Stimulated activated CD4-positive, alpha-beta T cell treated with anti-CD3 and anti-CD28 coated beads, TNF-alpha, amount 100 ng/mL, for 4 hours (primary cell): ENCODE measurements at places on chromosomes 4 and X.

DNA sequence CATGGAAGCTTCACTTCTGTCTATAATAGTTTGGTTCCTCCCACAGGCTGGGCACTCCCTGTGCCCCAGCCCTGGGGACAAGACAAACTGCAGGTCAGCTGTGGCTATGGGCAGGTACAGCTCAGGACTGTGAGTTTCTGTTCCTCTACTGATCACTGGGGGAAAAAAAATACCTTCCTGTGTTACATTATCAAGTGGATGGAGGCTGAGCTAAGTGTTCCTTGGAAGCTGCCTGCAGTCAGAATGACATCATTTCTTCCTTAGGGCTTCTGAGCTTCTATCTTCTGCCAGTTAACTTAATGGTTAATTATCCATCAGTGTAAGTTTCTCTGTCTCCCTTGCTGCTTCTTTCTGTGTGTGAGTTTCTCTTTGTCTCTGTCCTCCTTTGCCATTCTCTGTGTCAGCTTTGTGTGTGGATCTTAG, 4.6 kb downstream of the RAB33A start:
- DNase-seq: no peak

- no peak for DNase-seq
Observed at GRCh38 chrX:118773782-118774181, 46.4 kb downstream of the IL13RA1 start.

GRCh38 chrX:12844319-12844718, 22.6 kb upstream of the TLR7 start:
- DNase-seq: no peak

DNA sequence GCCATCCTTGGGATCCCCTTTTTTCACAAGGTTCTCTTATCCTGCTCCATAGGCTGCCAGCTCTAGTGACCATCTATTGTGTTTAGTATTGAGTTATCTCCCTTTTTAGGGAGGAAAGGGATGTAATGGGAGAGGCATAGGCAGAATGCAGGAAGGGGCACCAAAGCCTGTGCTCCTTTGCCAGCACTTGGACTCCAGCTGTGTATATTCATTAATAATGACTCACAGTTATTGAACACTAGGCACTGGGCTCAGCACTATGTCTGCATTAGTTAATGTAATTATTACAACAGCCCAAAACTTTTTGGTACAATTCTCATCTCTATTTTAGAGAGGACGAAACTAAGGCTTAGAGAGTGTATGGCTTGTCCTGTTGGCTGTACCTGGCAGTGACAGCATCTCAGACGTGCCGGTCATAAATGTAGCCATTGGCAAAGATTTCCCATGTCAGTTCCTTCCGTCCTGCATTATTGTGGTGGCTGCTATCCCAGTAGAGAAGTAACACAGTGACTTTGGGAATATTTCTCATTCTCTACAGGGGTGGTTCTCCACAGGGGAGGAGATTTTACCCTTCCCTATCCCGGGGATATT, 90.3 kb downstream of the AFF1 start:
- no peak for DNase-seq

DNA sequence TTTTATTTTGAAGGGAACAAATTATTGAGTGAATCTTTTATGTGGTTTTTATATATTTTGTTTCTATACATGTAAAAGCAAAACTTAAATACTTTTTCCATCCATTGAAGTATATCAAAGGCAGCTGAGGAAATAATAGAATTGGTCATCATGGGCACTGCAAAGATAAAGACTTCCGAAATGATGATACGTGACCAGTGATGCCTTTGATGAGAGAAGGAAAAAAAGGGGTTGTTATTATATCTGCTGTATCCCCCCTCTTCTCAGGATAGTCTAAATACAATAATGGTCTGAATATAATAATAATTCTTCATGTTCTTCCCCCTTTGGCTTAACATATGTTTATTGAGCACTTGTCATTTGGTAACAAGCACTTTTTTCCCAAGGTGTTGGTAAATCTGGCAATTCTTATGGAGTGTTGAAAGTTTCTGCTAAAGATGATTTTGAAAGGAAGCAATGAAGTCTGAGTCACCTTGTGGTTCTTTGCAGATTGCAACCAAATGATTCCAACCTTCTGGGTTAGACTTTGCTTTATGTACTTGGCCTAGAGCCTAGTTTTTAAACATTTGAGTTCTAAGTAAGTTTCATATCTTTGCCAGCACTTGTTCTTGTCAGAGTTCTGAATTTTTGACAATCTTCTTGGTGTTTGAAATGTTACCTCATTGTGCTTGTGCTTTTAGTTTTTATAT, 60.8 kb downstream of the USP9X start:
- DNase-seq: no peak

- DNase-seq: no peak
Observed at GRCh38 chr4:21873145-21873544, 75.4 kb downstream of the KCNIP4 start.

GRCh38 chr4:1028574-1029220, 17.3 kb downstream of the FGFRL1 start:
- DNase-seq: no peak

GRCh38 chr4:128591482-128591881, 218.0 kb upstream of the JADE1 start:
- DNase-seq: no peak

DNA sequence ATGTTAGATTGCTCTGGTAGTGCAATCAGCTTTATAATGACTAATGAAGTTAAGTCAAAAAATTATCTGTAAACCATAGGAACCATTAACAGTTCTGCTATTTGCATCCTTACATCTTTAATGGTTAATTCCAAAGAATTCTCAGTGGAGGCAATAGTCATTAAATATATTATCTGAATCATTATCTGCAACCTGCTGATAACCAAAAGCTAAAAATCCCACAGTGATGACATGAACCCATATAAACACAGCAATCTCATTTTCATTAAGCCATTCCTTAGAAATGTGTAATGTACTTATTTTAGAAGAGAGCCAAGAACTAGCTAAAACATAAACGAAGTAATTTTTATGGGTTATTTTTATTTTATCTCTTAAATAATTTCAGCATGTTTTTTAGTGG, 60.2 kb downstream of the MAGEB16 start:
- no peak for DNase-seq

GRCh38 chr4:51843309-51844152, 578 bp downstream of the DCUN1D4 start:
- peak; percentile 47 for DNase-seq

GRCh38 chrX:34917146-34917545, 25.4 kb upstream of the FAM47B start:
- no peak for DNase-seq
